ENCODE measurements at places on chromosomes 6 and 20.
A peak's percentile ranks its signal among the peaks of the same experiment; 100 is the strongest.

GRCh38 chr6:116118608-116119007 is 7.3 kb downstream of the COL10A1 start:
- no peak for DNase-seq

DNA sequence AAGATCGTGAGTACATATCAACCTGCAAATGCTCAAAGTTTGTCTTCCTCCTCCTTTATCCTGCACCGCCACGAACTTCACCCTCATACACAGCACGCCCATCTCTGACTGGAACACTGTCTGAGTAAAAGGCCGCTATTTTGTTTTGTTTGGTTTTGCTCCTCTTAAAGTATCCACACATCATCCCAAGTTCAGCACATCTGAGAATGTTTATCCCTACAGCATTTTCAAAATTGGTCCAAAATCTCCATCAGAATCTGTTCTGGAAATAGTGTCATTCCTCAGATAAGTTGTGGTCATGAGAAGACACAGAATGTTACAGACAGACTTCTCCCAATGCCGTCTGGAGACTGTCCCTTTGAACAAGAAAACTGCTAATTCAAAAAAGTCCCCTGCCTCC is 251.6 kb upstream of the ARID1B start:
- no peak for DNase-seq

DNA sequence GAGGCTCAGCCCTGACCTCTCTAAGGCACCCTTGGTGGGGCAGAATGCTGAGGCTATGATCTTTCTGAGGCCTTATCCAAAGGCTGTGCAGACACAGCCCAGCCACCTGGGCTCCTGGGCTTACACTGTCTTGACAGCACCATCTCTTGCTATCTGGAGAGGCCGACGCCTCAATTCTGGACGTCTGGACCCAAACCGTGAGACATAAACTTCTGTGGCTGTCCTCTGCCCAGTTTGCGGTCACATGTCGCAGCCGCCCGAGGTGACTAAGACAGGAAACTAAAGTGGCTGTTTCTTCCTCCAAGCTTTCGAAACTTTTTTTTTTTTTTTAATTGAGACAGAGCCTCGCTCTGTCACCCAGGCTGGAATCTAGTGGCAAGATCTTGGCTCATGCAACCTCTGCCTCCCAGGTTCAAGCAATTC is 49.3 kb downstream of the PRR18 start:
- peak; percentile 53 for DNase-seq

- DNase-seq: no peak
Observed at GRCh38 chr20:6618051-6618450, 149.4 kb upstream of the BMP2 start.

GRCh38 chr6:14499841-14500240 is 382.3 kb downstream of the CD83 start:
- no peak for DNase-seq

GRCh38 chr20:58497076-58497641 is 18.0 kb downstream of the APCDD1L start:
- no peak for DNase-seq

- DNase-seq: no peak
Observed at GRCh38 chr6:163738304-163738703, 323.8 kb downstream of the QKI start.

DNA sequence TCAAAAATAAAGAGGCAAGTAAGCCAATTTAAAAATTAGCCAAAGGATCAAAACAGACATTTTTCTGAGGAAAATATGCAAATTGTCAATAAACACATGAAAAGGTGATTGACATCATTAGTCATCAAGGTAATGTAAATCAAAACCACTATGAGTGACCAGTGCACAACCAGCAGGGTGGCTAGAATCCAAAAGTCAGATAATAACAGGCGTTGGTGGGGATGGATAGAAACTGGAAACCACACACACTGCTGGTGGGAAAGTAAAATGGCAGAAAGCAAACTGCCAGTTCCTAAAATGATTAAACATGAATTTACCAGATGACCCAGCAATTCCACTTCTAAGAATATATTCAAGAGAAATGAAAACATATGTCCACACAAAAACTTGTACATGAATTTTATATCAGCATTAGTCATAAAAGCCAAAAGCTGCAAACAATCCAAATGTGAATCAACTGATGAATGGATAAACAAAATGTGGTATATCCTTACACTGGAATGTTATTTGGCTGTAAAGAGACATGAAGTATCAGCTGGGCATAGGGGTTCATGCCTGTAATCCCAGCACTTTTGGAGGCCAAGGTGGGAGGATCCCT is 74.8 kb upstream of the MBOAT1 start:
- no peak for DNase-seq

Measured in CD4-positive, alpha-beta T cell treated with Interleukin-6 at 100 ng/mL for 8 hours (primary cell).